ENCODE measurements at places on chromosomes 1 and 21.

GRCh38 chr1:26171084-26172072 is at the start of gene ZNF593OS:
ZNF593OS (minus strand) TSS chr1:26171832; CDS start chr1:26171661, 171 bp downstream.
- no peak for DNase-seq

DNA sequence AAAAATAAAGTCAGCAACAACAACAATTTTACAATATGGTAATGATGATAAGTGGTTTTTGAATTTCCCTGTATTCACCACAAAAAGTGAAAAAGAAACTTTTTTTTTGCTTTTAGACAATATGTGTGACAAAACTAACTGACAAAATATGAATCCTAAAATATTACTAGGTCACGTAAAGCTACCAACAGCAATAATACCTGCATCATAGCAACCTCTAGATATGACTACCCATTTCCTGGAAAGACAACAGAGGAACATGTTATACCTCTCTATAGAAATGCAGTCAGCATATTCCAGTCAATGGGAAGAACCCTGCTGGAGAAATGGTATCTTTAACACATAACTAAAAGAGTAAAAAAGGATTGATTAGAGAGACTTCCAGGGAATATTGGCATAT is 73.7 kb downstream of the PDE4B start:
- no peak for DNase-seq

DNA sequence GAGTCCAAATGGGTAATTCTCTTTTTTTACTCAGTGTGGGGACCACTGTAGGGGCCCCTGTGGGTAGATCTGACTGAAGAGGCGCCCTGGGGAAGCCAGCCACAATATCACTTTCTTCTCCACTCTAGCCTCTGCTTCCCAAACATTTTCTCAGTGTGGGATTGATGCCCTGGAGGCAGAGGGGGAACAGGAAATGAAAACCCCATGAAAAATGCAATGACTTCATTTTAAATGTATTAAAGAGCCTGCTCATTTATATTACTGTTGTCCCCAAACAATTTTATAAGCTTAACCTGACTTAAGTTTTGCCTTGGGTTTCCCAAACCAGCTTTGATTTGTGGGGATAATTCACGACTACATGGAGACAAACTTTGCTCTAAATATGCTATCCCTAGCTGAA is 181.9 kb downstream of the C1orf94 start:
- no peak for DNase-seq

DNA sequence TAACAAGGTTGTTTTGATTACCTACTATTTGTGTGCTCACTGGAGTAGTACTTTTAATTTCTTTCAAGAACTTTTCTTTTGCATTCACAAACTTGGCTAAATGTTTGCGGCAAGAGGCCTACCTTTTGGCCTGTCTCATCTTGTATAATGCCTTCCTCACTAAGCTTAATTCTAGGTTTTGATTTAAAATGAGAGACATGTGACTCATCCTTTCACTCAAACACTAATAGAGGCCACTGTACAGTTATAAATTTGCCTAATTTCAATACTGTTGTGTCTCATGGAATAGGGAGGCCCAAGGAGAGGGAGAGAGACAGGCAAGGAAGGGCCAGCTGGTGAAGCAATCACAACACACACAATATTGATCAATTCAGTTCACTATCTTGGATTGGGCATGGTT is 66.1 kb downstream of the ZNF644 start:
- DNase-seq = no peak

- no peak for DNase-seq
Observed at GRCh38 chr1:151981178-151981525, 12.5 kb downstream of the S100A10 start.
